H7 (cell line): ENCODE measurements at places on chromosomes 3 and 15. TPM values are rescaled to one million over a fixed set of nuclear protein-coding genes. Genes with fewer than 3 reads are reported as not detected.

DNA sequence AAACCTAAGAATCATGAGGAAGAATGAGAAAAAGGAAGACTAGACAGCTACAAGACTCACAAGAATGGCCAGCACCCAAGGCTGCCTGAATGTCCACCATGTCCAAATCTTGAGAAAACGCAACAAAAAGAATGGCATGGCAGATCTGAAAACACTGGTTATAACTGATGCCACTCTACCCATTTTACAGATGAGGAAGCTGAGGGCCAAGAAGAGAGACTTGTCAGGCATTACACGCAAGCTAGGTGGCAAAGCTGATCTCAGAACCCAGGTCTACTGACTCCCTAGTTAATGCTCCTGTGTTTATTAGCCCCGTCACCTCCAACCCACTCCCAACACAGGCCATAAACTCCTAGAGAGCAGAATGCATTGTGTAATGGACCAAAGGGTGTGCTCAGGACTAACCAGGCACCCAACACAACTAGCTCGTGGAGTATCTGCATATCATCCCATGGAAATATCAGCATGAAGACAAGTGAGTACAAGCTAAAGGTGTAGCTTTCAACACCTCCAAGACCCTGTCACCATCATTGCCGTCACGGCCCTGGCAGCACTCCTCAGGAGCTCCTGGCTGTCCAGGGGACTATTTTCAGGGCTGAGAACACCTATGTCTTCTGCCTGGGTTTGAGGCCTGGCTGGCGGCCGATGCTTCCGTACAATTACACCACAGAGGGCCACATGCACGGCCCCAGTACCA is 111.7 kb downstream of the XXYLT1 start:
- no peak for DNase-seq

DNA sequence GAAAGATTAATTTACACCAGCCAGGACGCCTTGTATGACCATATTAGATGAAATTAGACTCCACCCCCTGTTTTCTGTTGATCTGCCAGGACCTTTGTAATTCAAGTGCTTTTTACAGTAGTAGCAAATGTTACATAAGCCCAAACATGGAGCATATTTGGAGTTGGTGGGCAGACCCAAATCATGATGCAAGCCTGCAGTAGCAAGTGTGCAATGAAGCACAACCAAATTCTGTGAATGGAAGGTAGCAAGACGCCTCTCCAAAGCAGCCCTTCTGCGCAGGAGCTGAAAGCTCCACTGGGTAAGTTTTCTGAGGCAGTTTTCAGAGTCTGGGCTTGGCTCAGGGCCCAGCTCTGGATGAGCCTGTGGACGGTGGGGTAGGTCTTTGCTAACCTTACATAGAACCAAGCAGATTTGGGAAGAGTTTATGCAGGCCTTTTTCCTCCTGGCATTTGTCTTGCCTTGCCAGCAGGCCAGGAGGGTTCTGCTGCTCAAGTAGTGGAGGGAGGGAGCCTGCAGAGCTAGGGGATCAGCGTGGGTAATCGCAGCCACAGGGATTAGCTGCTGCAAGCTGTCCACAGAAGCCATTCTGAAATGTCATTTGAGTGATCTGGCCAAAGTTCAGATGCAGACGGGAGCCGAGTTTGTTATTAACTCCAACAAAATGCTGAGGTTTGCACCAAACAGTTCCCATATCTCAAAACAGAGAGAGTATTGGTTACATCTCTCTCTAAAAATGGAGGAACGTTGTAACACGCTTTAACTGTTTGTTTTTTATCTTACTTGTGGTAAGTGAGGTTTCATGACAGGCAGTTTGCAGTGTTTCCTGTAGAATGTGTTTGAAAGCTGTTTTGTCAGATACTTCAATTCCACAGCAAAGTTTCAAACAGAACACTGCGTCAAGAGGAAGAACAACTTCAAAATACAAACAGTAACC is 55.4 kb downstream of the PSMD6 start:
- no peak for DNase-seq

GRCh38 chr3:184884359-184885017 is 72.5 kb downstream of the VPS8 start:
- DNase-seq, result no peak

GRCh38 chr3:132380920-132381319 is 36.4 kb upstream of the DNAJC13 start:
- DNase-seq, result no peak

GRCh38 chr3:146035366-146035765 is 125.6 kb downstream of the PLOD2 start:
- no peak for DNase-seq

DNA sequence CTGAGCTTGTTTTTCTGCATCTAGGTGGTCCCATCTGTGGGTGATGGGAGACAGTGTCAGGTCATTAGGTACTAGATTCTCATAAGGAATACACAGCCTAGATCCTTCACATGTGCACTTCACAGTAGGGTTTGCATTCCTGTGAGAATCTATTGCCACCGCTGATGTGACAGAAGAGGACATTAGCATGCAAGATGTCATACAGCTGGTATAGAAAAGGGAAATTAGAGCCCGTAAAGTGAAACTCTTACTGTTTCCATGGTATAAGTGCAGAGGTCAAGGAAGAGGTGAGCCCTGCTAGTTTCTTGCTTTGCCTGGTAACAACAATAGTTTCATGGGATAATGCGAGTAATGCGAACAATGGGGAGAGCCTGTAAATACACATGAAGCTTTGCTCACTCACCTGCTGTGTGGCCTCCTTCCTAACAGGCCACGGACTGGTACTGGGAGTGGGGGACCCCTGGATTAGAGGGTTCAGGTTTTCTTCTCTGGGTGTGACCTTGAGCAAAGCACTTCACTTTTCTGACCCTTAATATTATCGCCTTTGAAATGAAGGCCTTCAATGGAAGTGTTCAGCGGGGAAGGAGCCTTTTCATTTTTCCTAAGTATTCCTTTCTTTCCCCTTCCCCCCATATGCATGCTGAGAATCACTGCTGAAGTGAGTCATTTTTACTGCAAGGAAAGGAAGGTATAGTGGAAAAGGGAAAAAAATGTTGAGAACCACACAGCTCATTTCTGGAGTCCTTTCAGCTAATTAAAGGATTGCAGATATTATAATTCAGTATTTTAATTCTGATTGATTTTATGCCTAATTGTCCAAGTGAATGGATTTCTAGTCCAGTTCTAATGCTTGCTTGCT is 286.4 kb downstream of the UBE2E2 start:
- peak; percentile 19 for DNase-seq

DNA sequence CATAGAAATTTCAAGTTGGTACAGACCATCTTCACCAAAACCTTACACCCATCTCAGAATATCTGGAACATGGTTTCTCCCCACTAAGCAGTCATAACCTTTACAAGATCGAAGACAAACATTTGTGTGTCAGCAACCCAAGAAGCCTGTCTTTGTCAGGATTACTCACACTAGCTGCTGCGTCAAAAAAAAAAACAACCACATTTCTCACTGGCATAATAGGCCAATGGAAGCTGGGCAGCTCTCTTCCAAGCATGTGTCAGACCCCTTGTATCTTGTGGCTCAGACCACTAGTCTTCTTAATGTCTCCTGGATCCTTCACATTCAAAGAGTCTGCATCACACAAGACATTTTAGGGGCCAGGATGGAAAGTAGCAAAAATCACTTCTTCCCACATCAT is 266.9 kb upstream of the IGF1R start:
- no peak for DNase-seq

GRCh38 chr3:189325454-189325853 is 153.7 kb downstream of the TPRG1 start:
- DNase-seq, result no peak

The BOC gene
- 2.8 and 3.0 TPM in 2 replicates for total RNA-seq

DNA sequence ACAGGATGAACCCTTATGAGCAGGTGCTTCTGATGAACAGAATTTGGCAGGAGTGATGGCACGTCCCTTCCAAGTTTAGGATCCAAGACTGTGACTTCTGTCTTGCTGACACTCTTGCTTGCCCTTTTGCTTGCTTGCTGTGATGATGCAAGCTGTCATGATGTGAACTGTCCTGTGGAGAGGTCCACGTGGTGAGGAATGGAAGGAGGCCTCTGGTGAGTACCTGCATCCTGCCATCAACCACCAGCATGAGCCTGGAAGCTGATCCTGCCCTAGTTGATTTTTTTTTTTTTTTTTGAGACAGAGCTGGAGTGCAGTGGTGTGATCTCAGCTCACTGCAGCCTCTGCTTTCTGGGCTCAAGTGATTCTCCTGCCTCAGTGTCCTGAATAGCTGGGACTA is 45.5 kb downstream of the EDEM1 start:
- no peak for DNase-seq

The TMEM202 gene
- total RNA-seq, result not detected in 2 replicates

- DNase-seq, result no peak
These were observed 428.5 kb upstream of the PROK2 start for GRCh38 chr3:72213296-72214065.

GRCh38 chr3:126828306-126828705 is 124.3 kb downstream of the CHCHD6 start:
- no peak for DNase-seq

The CIB2 gene
- 56.7 and 64.5 TPM in 2 replicates for total RNA-seq
